Activated CD4-positive, alpha-beta T cell treated with anti-CD3 and anti-CD28 coated beads for 36 hours (primary cell): ENCODE measurements at places on chromosomes 5 and 9. TPM values are rescaled to one million over a fixed set of nuclear protein-coding genes. Genes with fewer than 3 reads are reported as not detected.

GRCh38 chr5:151065609-151066008 lies 15.2 kb downstream of the TNIP1 start:
- peak overlapping the region; percentile 91 for H3K27ac ChIP-seq
- DNase-seq, result no peak
- peaks cover 94% of the 10 kb centered on the region for H3K36me3 ChIP-seq
- peak overlapping the region; percentile 27 for H3K4me3 ChIP-seq

- no peak overlapping the region for H3K4me3 ChIP-seq
- no peak overlapping the region for H3K27ac ChIP-seq
- peaks cover 3% of the 10 kb centered on the region for H3K27me3 ChIP-seq
- H3K36me3 ChIP-seq, result no peaks in the 10 kb centered on the region
- no peak for DNase-seq
- H3K4me1 ChIP-seq, result no peaks in the 10 kb centered on the region
Measured at GRCh38 chr9:115425601-115426000, 307.6 kb upstream of the TNC start.

DNA sequence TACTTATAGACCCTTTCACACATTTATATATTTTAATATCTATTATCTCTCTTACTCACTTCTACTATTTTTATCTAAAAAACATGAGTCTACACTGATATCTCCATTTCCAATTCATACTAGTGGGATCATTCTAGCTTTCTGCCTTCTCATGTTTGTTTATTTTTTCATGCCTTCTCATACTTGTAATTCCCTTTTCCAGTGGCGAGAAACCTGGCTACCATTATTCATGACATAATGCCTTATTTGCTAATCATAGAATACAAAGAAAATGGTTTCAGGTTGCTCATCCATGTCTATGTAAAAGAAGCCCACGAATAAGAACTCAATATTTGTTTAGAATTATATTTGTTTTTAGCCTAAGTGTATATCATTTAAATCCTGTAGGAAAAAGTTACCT lies 232.7 kb upstream of the ACTBL2 start:
- H3K27ac ChIP-seq, result no peak overlapping the region
- H3K4me1 ChIP-seq, result no peaks in the 10 kb centered on the region
- DNase-seq, result no peak
- H3K36me3 ChIP-seq, result no peaks in the 10 kb centered on the region
- H3K4me3 ChIP-seq, result no peak overlapping the region
- peaks cover 13% of the 10 kb centered on the region for H3K27me3 ChIP-seq

- H3K27ac ChIP-seq, result no peak overlapping the region
- no peaks in the 10 kb centered on the region for H3K27me3 ChIP-seq
- H3K4me1 ChIP-seq, result no peaks in the 10 kb centered on the region
- DNase-seq, result no peak
- no peak overlapping the region for H3K4me3 ChIP-seq
Measured at GRCh38 chr5:109318455-109319108, 91.2 kb downstream of the PJA2 start.

- no peak for DNase-seq
- H3K36me3 ChIP-seq, result no peaks in the 10 kb centered on the region
- H3K4me3 ChIP-seq, result no peak overlapping the region
- H3K4me1 ChIP-seq, result no peaks in the 10 kb centered on the region
Measured at GRCh38 chr5:158305861-158306260, 446.9 kb upstream of the CLINT1 start.

DNA sequence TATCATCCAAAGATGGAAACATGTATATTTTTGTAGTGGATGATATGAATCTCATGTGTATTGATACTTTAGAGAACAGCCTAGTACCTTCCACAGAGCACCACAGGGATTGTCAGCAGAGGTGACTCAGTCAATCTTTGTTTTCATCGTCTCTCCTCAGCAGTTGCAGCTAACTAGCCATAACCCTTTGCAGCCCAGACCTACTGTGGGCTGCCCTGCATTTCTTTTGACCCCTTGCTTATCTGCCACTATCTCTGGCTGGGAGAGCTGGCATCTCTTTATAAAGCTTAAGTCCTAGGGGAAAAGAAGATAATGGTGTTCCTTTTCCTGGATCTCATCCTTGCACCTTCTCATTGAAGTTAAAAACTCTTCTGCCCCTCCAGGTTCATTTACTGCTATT lies 28.7 kb downstream of the HMGCR start:
- H3K4me1 ChIP-seq, result peaks cover 7% of the 10 kb centered on the region
- H3K36me3 ChIP-seq, result peaks cover 4% of the 10 kb centered on the region
- H3K27me3 ChIP-seq, result no peaks in the 10 kb centered on the region
- no peak for DNase-seq
- H3K27ac ChIP-seq, result no peak overlapping the region

GRCh38 chr5:149938791-149939358 lies 5.7 kb downstream of the PDE6A start:
- H3K27me3 ChIP-seq, result peaks cover 5% of the 10 kb centered on the region
- H3K36me3 ChIP-seq, result no peaks in the 10 kb centered on the region
- no peak overlapping the region for H3K27ac ChIP-seq
- no peak overlapping the region for H3K4me3 ChIP-seq
- H3K4me1 ChIP-seq, result peaks cover 7% of the 10 kb centered on the region

GRCh38 chr5:9115093-9115492 lies 430.8 kb downstream of the SEMA5A start:
- no peaks in the 10 kb centered on the region for H3K27me3 ChIP-seq
- H3K4me3 ChIP-seq, result no peak overlapping the region
- no peak overlapping the region for H3K27ac ChIP-seq
- no peaks in the 10 kb centered on the region for H3K36me3 ChIP-seq

DNA sequence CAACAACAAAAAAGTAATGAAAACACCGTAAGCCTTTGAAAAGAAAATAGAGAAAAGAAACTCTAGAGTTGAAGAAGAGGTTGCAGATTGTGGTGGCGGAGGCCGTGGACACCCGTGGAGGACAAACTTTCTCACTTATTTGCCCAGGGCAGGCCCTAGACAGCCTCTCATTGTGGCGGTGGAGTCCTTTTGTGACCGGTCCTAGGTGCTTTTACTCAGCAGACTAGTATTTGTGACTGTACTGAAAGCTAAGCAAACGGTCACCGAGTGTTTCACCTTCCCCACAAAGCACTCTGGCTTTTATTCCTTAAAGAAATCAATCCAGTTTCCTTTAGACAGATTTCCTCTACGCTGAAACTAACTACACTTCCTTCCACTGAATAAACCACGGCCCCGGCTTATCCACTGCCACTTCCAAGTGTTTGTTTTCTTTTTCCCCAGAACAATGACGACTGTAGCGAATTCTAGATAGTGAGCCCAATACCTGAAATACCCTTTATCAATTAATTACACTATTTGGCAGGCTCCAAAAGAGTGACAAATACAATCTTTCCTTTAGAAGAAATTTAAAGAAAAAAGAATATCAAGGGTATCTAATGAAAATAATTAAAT lies 210.2 kb upstream of the TARS1 start:
- no peaks in the 10 kb centered on the region for H3K4me1 ChIP-seq
- H3K4me3 ChIP-seq, result no peak overlapping the region
- no peaks in the 10 kb centered on the region for H3K36me3 ChIP-seq
- DNase-seq, result no peak
- no peak overlapping the region for H3K27ac ChIP-seq
- H3K27me3 ChIP-seq, result no peaks in the 10 kb centered on the region

- H3K27ac ChIP-seq, result no peak overlapping the region
- no peaks in the 10 kb centered on the region for H3K36me3 ChIP-seq
- no peak overlapping the region for H3K4me3 ChIP-seq
- H3K27me3 ChIP-seq, result peaks cover 32% of the 10 kb centered on the region
- H3K4me1 ChIP-seq, result no peaks in the 10 kb centered on the region
Measured at GRCh38 chr5:176157656-176158055, 80.6 kb upstream of the SIMC1 start.

DNA sequence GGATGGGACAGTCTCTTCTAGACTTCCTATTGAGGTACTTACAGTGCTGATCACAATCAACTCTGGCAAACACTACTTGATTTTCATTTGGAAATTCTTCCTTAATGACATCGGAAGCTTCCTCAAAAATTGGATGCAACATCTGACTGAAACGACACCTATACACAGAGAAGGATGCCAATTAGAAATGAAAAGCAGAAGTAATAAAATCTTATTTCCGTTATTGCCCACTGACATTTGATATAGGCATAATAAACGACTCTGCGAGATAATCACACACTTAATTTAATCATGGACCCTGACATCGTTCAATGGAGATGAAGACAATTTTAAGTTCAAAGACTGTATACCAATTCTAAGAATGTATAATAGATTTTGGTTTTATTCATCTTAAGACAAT lies 46.4 kb downstream of the ERP44 start:
- H3K4me3 ChIP-seq, result no peak overlapping the region
- H3K27ac ChIP-seq, result no peak overlapping the region
- H3K27me3 ChIP-seq, result no peaks in the 10 kb centered on the region
- H3K36me3 ChIP-seq, result peaks cover 18% of the 10 kb centered on the region

DNA sequence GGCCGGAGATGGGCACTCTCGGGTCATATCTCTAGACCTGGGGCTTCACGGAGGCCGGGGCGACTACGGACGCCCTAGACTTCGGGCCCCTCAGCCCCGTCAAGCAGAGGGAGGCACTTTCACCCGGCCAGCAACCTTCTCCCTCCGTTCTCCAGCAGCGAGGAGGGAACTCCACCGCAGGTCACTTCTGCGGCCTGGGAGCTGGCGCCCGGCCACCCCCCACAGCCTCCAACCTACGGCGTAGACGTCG lies 201 bp downstream of the DOLK start:
- peaks cover 28% of the 10 kb centered on the region for H3K4me1 ChIP-seq
- peak overlapping the region; percentile 95 for H3K27ac ChIP-seq
- no peaks in the 10 kb centered on the region for H3K27me3 ChIP-seq
- no peak for DNase-seq
- peak overlapping the region; percentile 89 for H3K4me3 ChIP-seq
- peaks cover 30% of the 10 kb centered on the region for H3K36me3 ChIP-seq

DNA sequence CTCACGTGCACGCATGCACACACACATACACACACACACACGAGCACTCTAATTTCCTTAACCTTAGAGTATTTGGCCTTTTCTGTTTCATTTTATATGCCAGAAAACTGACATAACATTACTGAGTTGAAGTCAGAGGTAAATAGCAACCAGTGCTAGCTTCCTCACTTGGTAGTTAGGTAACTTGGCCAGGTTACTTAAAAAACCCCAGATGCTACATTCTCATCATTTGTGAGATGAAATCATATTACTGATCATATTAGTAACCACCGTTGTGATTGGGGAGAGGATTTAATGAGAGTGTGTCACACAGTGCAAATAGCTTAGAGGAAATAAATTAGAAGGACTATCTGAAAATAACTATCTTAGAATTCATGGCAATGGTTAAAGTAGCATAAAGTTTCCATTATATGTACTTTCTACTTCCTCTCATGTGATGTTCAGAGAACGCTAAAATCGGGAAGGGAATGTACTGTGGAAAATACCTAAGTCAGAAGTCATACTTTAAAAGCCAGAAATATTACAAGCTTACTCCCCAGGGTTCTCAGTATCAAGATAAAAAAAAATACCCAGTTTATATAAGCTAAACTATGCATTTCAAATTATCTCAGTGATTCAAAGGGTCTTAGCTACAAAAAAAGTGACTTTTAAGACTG lies 120.5 kb downstream of the TUSC1 start:
- DNase-seq, result no peak
- H3K4me3 ChIP-seq, result no peak overlapping the region
- H3K4me1 ChIP-seq, result no peaks in the 10 kb centered on the region
- no peak overlapping the region for H3K27ac ChIP-seq
- H3K36me3 ChIP-seq, result no peaks in the 10 kb centered on the region
- no peaks in the 10 kb centered on the region for H3K27me3 ChIP-seq

GRCh38 chr5:30749971-30750370 lies 443.5 kb upstream of the CDH6 start:
- DNase-seq, result no peak
- no peaks in the 10 kb centered on the region for H3K27me3 ChIP-seq
- H3K4me1 ChIP-seq, result no peaks in the 10 kb centered on the region
- no peaks in the 10 kb centered on the region for H3K36me3 ChIP-seq
- H3K27ac ChIP-seq, result no peak overlapping the region
- H3K4me3 ChIP-seq, result no peak overlapping the region

DNA sequence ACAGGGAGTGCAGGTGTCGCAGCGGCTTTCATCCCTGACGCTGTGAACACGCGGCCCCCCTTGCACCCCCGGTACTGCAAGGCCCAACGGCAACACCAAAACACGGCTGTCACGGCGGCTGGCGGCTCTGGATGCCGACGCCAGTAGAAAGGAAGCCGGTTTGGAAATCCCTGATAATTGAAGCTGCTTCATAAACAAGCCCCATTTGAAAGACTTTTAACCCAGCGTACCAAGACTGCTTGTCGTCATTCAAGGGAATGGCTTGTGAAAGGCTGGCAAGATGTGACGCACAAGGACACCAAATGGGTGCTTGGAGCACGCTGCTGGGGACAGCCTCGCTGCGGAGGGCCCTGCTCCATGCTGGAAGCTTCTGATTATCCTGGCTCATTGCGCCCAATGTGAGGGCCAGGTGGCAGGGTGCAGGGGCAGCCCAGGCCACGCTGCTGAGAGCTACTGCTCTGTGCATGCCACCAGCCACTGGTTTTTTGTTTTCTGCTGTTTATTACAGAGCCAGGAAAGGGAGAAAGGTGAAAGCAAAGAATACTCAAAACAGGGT lies 63.1 kb downstream of the GTF3C4 start:
- H3K4me1 ChIP-seq, result no peaks in the 10 kb centered on the region
- no peak for DNase-seq
- H3K27me3 ChIP-seq, result peaks cover 7% of the 10 kb centered on the region
- no peak overlapping the region for H3K4me3 ChIP-seq

DNA sequence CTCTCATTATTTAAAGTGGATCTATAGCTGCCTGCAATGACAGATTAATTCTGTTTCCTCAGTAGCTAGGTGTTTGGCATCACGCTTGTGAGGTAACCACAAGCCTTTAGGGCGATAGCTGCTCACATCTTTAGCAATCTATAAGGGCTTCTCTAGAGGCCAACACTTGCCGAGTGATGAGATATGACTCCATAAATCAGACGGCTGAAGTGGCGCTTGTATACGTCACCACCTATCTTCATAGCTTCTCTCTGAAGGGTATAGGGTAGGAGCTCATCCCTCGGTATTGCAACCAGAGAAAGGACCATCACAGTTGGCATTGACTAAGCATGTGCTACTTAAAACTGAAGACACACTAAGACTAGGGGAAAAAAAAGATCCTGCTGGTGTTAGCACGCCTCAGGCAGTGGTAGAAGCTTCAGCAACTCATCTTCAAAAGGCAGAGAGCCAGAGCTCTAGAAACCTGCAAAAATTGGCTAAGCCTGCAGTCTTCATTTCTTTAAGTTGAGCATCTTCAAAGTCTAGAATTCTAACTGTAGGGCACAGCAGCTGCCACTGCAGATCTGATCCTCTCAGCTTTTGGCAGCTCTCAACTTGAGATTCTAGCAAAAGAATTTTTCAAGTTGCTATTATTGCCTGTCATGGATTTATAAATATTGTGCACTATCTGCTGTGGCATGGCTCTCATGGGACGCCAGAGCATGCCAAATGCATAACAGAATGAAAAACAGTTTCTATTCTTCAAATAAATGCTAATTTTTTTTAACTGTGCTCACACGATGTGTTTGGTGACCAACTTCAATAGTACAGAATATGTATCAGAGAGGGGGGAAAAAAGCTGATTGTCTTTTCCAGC lies 37.5 kb downstream of the PSMB7 start:
- DNase-seq, result no peak
- no peak overlapping the region for H3K4me3 ChIP-seq
- H3K27ac ChIP-seq, result no peak overlapping the region
- H3K27me3 ChIP-seq, result no peaks in the 10 kb centered on the region
- peaks cover 24% of the 10 kb centered on the region for H3K36me3 ChIP-seq

- H3K4me3 ChIP-seq, result peak overlapping the region; percentile 91
- peaks cover 51% of the 10 kb centered on the region for H3K4me1 ChIP-seq
- H3K36me3 ChIP-seq, result peaks cover 47% of the 10 kb centered on the region
Measured at GRCh38 chr5:52800394-52801213, 12.9 kb downstream of the ITGA1 start.

The CLTB gene
- 47.8 TPM for total RNA-seq

The ACER2 gene
- total RNA-seq, result 1.6 TPM

The ANKRD18A gene
- 6.4 TPM for total RNA-seq

The COL23A1 gene
- not detected for total RNA-seq

The LECT2 gene
- total RNA-seq, result not detected

The GTF3C5 gene
- total RNA-seq, result 81.3 TPM

The OTP gene
- total RNA-seq, result not detected

The PFN3 gene
- total RNA-seq, result not detected

The PAX5 gene
- 0.21 TPM for total RNA-seq

The ANGPTL2 gene
- total RNA-seq, result not detected
